H1 (cell line): ENCODE measurements at places on chromosomes 2 and 18.

GRCh38 chr2:145402706-145403277 is 882.9 kb upstream of the ZEB2 start:
- no peak for DNase-seq

GRCh38 chr18:29191263-29191662 is 1014.3 kb upstream of the CDH2 start:
- DNase-seq, result no peak

- DNase-seq, result no peak
Measured at GRCh38 chr2:166307326-166307725, 68.4 kb downstream of the SCN9A start.

GRCh38 chr2:235472443-235472842 is 21.4 kb upstream of the AGAP1 start:
- DNase-seq, result no peak
